ENCODE measurements at places on chromosomes 7 and 10.

DNA sequence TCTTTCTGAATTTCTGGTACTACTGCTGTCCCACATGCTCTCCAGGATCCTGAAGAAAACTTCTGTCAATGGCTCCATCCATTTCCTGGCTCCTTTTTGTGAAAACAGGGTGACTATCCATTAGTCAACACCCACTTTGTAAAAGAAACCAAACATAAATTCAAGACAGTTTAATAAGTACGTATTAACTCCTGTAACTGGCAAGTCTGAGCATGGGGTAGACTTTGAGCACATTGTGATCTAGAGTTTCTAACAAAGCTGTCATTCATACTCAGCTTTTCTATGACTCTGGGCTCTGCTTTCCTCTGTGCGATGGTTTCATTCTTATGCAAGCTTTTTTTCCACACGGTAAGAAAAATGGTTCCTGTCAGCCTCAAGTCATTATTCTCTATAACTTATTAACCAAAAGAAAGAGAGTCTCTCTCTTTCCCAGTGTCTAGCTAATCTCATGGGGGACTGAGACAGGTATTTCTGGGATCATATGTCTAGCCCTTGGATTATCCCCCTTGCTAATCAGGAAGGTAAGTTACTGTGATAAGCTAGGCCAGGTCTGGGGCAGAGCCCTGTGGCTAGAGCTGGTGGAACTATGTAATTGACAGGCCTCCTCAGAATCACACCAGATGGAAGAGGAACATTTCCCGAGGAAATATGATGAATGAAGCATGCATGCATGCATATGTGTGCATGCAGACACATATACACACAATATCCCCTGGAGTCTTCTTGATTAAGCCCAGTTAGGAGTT lies 98.5 kb downstream of the GNAI1 start:
- DNase-seq: no peak

DNA sequence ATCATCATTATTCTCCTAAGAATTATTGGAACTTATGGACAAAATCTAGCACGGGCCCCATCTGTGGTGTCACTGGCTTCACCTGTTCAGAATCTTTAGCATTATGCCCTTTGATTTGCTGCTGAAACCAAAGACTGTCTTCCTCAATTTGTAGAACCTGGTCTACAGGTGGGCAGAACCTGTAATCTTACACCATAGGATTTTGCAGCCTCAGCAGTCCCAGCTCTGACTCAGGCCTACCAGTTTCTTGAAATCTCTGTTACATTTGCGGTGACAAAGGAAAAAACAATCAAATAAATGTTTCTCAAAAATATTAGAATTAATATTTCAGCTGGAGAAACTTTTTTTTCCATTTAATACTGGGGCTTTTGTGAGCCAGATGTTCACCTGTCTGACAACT lies 86.1 kb downstream of the EPDR1 start:
- DNase-seq: no peak

- DNase-seq: no peak
Observed at GRCh38 chr7:42805601-42806000, 106.3 kb downstream of the C7orf25 start.

DNA sequence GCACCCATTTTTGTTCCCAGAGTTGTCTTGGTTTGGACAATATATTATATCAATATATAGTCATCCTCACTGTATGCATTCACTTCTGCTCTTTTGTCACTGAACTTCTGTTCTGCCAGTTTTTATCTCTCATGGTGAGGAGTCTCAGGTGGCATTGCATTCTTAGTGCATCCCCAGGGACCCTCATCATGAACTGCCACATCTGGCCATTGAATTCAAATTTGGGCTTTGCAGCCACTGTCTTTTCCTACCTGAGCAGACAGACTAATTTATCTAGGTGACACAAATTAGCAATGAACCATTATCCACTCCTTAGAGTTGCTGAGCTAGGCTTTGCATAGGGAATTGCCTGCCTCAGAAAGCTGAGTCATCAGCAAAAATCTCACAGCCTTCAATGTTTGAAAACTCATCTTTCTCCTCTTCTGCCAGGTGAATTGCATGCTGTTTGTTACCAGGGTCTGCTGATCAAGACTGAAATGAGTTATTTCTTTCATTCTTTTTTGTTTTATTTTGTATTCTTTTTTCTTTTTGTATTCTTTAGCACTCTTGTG lies 316.8 kb upstream of the MTPN start:
- no peak for DNase-seq

DNA sequence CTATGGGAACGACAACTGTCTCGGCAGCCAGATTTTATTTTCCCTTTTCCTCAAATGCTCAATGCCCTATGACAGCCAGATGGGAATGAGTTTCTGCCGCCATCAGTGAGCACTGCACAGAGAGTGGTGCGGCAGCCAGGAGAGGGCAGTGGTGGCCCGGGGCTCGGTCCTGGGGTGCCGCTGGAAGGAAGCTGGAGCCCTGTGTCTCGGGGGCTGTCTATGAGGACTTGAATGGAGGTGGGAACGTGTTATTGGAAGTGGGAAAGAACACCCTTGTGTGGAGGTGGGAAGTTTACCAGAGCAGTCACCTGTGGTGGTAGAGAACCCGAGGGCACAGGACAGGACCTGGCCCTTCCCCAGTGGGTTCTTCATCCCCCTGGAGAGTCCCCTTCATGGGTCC lies 35.8 kb downstream of the JAKMIP3 start:
- no peak for DNase-seq

GRCh38 chr7:95636140-95636940 lies 40.0 kb upstream of the PDK4 start:
- DNase-seq: no peak

DNA sequence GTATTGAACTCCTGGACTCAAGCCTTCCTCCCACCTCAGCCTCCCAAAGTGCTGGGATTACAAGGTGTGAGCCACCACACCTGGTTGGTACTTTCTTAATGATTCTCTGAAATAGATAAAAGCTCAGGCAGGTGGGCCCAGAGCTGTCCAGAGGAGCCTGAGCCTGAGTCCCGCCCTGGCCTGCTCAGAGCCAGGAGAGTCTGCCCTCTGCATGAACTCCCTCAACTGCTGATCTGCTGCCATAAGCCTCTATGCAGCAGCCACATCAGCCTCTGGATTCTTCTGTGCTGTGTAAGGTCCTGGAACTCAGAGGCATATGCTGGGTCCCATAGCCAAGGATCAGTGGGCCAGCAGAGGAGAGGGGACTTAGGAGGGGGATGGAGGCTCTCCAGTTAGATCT lies 23.1 kb upstream of the DDIT4 start:
- DNase-seq: no peak

GRCh38 chr10:97089209-97089870 lies 96.4 kb downstream of the SLIT1 start:
- no peak for DNase-seq

GRCh38 chr10:47140761-47141348 lies 159.1 kb upstream of the GDF10 start:
- DNase-seq: no peak

DNA sequence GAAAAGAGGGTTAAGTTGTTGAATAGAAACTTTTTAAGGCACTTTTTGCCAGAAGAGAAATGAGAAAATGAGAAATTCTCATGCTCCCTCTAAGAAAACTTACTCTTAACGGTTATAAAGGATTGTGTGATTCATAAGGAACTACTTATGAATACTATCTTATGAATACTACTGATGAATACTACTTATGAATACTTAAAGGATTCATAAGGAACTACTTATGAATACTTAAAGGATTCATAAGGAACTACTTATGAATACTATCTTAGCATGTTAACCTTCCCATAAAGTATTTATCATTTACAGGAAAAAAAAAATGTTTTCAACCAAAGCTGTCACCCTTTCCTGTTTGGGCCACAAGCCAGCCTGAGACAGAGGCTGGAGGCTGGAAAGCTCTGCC lies 53.1 kb upstream of the UCN3 start:
- DNase-seq: no peak

DNA sequence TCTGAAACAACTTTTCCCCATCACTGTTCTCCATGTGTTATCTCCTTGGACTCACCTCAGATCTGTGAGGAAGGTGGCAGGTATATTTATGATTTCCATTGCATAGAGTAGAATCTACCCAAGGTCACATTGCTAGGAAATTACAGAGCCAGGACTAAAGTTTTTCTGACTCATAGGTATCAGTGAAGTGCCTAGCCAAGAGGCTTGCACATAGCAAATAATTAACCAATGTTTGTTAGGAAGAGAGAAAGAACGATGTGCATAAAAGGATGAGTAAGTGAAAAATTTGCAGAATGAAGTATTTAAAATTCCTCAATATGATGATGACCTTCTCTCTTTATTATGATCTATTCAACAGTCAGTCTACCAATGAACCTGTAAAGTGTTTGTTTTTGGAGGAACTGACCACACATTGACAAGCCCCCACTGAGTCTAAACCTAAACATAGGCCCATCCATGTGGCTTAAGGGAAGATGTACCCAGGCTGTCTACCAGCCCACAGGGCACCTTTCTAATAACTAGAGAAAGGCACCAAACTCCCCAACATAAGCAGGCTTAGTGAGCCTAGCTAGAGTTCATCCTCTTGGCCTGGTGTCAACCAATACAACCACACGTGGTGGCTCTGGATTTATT lies 252.9 kb upstream of the ZMIZ1 start:
- no peak for DNase-seq

- no peak for DNase-seq
Observed at GRCh38 chr7:26655781-26656180, 208.6 kb downstream of the SKAP2 start.

DNA sequence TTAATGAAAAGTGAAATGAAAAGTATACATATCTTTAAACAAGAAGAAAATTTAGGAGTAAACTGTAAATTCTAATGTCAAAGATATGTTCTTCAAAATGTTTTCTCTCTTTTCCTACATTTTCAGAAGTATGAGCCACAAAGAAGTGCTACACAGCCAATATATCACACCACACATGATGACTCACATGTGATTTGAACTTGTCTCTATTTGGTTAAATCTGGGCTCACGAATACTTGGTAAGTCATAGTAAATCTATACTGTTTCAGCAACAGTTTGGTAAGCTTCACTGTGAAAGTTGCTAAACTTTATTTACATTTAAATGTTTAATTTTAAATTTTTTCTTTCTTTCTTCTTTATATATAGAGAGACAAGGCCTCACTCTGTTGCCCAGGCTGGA lies 380.6 kb upstream of the IGFBP3 start:
- DNase-seq: no peak

DNA sequence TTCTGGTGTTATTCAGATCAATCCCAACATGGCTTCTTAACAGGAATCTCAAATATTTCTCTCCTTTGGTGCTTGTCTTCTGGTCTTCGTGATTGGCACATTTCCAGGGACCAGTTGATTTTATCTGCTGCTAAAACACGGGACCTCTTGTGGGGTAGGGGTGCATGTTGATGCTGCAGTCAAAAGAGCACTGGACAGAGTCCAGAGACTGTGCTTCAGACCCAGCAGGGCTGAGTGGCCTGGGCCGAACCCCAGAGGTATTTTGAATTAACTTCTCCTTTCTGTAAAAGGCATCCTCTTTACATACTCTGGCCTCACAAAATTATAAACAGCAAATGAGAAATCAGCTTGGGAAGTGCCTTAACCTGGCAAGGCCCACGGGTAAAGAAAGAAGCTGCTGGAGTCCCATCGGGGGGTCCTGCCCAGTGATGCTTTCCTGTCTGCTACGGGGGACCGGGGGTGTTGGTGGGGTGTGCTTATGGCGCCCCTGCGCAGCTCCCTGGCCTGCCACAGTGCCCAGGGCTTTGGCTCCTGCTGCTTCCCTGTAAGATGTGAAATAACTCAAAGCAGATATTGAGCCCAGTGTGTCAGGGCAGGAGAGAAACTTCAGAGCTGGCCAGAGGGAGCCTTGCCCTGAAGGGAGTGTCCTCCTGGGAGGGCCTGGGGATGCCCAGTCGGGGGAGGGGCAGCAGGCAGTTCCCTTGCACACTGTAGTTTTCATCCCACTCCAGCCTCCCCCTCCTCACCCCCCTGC lies 230.5 kb downstream of the TCF7L2 start:
- DNase-seq: no peak

DNA sequence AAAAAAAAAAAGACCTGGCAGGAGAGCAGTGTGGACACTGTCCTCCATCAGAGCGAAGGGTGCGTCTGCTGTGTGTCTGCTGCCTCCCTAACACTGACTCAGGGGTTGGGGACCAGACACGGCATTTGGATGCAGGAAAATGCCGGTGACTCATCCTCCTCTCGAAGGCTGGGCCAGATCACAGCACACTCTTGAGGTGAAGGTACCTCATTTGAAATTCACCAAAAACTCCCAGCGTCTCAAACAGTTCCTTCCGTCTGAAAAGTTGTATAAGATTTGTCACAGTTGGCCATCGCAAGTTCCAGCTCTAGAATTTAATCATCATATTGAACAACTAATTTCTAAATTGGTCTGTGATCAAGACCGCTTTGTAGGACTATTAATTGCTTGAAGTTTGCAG lies 118.1 kb upstream of the LYZL2 start:
- DNase-seq: no peak

GRCh38 chr7:163298-163695 lies 29.1 kb upstream of the FAM20C start:
- no peak for DNase-seq

DNA sequence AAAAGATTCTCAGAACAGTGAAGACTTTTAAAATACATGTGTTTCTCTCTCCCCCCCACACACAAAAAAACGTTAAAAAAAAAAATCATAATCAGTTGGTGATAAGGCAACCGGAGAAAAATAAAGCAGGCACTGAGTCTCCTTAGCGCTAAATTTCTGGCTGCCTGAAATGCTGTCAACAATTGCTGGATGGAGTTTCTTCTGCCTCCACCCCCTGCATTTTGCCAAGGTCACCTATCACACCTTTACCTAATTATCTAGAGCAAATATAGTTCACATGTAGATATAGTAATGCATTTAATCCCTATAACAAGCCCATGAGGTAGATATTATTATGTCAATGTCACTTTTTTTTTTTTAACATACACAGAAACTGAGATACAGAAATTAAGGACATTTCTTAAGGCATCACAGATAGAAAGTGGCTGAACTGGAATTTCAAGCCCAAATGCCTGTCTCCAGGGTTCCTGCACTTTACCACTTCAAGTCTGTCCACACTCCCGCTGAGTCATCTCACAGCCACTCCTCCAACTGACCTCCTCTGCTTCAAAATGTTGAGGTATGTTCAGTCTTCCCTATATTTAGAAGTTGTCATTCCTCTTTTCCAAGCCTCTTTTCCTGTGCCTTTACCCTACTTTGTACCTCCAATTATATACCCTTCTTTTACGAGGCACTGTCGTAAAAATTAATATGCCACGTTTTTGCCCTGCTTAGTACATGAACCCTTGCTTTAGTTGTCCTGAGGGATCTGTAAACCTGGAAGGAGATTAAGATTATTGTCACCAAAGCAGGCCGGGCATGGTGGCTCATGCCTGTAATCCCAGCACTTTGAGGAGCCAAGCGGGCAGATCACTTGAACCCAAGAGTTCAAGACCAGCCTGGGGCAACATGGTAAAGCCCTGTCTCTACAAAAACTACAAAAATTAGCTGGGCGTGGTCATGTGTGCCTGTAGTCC lies 72.8 kb upstream of the MPP7 start:
- DNase-seq: no peak

- no peak for DNase-seq
Observed at GRCh38 chr10:66882271-66882670, 43.6 kb upstream of the LRRTM3 start.

- no peak for DNase-seq
Observed at GRCh38 chr10:761376-761775, 71.9 kb upstream of the DIP2C start.

- DNase-seq: no peak
Observed at GRCh38 chr10:130864961-130865818, 446.3 kb downstream of the TCERG1L start.

- no peak for DNase-seq
Observed at GRCh38 chr10:93059975-93060886, at the start of gene CYP26C1. Gene CYP26C1 (plus strand): TSS chr10:93060798. CDS start chr10:93061264, 466 bp downstream.

Data from central memory CD4-positive, alpha-beta T cell (primary cell).